ENCODE measurements at places on chromosomes 12 and 14.

DNA sequence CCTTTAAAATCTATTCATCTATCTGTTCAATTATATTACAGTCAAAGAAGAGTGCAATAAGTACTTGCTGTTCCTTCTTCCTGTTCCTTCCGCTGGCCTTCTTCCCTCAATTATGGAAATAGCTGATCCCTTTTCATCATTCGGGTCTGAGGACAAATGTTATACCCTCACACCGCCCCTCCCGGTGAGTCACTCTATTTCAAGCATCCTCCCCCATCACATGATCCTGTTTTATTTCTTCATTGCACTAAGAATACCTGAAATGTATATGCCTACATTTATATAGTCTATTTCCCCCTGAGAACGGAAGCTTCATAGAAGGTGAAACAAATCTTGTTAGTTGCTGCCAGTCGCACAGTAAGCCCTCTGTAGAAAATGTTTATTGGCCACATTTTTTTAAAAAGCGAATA is 2.5 kb downstream of the SLC38A1 start:
- no peak for DNase-seq

DNA sequence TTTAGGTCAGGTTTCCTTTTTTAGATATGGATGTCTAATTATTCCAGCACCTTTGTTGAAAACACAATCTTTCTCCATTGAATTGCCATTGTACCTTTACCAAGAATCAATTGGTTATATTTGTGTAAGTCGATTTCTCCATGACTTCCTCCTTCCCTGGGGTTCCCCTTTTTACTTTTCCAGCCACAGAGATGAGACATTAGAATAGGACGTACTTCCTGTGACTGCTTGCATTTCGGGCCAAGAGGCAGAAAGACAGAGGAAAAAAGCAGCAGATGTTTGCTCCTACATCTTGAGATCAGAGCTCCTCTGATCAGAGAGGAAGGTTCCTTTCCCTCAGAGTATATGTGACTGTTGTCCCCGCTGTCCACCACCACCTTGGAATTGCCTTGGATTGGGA is 453.7 kb upstream of the RGS6 start:
- DNase-seq = no peak

- DNase-seq = no peak
Measured at GRCh38 chr14:24665440-24665991, 31.5 kb upstream of the GZMB start.

DNA sequence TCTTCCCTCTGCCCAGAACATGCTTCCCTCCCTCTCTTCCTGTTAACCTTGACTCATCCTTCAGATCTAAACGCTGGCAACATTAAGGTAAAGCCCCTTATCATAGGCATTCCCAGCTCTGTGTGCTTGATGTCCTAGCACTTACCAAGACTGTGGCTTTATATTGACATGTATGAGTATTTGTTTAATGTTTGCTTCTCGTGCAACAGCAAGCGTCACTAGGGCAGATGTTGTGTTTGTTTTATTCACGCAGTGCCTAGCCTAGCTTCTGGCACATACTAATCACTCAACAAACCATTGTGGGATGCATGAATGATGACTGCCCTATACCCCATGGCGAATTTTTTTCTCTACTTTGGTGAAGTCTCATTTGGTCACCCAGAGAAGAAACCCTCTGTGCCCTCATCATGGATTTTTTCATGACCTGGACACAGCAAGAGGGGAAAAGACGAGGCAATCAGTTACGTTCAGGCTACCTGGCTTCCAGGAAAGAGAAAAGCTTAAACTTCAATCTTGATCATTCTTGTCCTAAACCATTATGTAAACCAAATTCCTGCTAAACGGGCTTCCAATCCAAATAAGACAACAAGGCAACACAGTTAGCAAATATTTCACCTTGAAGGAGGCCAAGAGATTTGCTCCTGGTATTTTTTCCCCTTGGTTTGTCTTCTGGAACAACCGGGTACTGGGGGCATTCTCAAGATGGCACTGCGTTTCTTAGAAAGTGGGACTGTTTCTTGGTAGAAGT is 47.9 kb upstream of the SOCS2 start:
- no peak for DNase-seq

GRCh38 chr14:50371546-50371945 is 25.1 kb downstream of the CDKL1 start:
- DNase-seq = no peak

- no peak for DNase-seq
Measured at GRCh38 chr12:60174476-60174875, 578.6 kb downstream of the SLC16A7 start.

- DNase-seq = no peak
Measured at GRCh38 chr14:96173636-96174475, 30.8 kb upstream of the BDKRB2 start.

- no peak for DNase-seq
Measured at GRCh38 chr12:130557886-130558765, 158.0 kb downstream of the RIMBP2 start.
